ENCODE measurements at places on chromosomes 1 and 21. TPM values are rescaled to one million over a fixed set of nuclear protein-coding genes. Genes with fewer than 3 reads are reported as not detected.

Gene VAV3
- total RNA-seq: 1.9 TPM

Gene BTBD8
- total RNA-seq: 1.4 TPM

Gene FAM167B
- total RNA-seq: 0.64 TPM

Gene HSF2BP
- 3.2 TPM for total RNA-seq

Gene SYCP1
- total RNA-seq: not detected

Gene A3GALT2
- not detected for total RNA-seq

Gene LCE1B
- total RNA-seq: not detected
